CD4-positive, alpha-beta T cell treated with Interleukin-15 for 4 hours (primary cell): ENCODE measurements at places on chromosomes 6 and 20.

DNA sequence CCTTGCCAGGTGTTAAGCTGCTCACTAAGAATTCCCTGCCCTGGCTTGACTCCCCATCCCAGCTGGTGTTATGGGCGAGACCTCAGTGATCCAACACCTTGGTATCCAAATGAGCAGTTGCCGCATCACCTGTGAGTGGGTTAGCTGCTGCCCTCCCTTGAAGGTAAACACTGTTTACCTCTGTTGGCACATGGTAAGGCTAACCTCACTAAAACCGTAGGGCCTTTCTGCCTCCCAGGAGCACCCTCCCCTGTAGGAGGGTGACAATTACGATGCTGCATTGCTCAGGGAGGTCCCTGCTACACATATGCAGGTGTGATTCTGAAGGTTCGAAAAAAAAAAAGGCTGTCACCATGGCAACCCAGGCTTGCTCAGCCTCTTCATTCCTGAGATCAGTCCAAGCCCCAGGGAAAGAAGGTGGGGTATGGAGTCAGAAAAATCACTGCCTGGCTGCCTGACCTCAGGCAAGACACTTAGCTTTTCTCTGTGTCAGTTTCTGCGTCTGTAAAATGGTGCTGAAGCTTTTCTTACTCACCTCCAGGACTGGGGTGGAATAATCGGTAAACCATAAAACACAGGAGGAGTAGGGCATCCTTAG is 19.5 kb downstream of the PNPLA1 start:
- DNase-seq: no peak

DNA sequence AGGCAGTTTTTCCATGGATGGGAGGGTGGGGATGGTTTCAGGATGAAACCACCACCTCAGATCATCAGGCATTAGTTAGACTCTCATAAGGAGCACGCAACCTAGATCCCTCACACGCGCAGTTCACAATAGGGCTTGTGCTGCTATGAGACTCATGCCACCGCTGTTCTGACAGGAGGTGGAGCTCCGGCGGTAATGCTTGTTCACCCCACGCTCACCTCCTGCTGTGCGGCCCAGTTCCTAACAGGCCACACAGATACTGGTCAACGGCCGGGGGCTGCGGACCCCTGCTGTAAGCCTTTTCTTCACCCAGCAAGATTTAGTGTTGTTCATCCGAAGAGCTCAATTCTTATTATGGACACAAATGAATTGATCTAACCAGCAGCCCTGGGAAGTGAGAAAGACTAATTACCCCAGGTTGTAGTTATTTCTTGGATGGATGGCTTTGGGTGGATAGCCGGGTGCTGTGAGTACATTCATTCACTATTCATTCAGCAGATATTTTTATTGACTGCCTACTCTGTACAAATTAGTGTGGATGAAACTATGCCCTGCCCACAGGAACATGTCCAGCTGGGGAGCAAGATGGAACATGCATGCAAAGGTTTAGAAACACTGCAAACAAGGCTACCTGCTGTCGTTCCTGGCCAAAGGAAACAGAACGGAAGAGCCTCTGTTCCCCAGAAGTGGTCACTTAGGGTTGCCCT is 57.2 kb downstream of the RIOK1 start:
- DNase-seq: no peak

DNA sequence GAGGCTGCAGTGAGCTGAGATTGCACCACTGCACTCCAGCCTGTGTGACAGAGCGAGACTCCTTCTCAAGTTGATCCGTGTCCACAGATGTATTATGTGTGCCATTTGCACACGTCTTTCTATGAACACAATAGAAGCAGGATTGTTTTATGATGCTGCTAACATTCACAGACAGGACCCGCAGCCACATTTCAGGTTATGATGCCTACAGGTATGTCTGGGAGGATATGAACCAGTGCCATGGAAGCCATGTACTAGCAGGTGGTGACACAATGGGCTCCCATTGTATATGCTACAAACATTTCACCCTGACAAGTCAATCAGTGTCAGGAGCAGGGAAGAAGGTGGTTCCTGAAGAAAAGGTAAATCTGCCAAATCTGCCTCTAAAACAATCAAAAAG is 4.3 kb downstream of the TRAM2 start:
- no peak for DNase-seq

GRCh38 chr6:12749531-12750379 is 33.2 kb downstream of the PHACTR1 start:
- DNase-seq: no peak

DNA sequence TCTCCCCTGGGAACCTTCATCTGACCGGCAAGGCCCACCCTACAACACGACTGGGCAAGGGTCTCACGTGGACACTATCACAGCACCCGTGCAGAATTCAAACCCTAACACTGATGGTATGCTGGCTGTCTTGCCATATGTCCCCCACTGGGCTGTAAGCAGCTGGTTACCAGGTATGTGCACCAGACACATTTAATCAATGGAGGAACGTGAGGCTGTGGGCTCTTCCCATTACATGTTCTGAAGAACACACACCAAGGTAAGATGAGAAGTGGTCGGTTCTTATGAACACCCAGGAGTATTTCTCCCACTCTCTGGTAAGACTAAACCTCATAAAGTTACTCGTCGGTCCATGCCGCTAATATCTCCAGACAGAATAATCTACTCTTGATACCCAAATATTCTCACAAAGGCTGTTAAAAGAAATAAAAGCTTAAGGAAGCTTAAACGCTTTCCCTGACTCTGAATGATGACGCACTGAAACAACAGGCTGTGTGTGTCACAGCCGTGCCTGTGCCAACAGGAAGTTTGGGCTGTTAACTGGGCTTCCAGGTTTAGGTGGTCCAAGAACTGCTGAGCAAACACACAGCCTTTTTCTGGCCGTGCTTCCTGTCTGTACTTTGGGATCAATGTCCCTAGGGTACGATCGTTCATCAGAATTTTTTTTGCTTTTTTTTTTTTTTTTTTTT is 75.3 kb downstream of the SLC23A2 start:
- no peak for DNase-seq

GRCh38 chr20:62691487-62691886 is 17.1 kb upstream of the NTSR1 start:
- DNase-seq: no peak

DNA sequence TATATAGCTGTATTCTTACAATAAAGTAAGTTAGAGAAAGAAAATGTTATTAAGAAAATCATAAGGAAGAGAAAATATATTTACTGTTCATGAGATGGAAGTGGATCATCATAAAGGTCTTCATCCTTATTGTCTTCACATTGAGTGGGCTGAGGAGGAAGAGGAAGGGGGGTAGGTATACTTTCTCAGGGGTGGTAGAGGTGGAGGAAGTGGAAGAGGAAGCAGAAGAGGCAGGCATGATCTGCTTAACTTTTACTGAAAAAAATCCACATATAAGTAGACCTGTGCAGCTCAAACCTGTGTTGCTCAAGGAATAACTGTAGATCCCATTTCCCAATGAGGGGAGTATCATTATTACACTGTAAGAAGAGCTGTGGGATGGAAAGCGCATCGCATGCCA is 714.2 kb downstream of the KIF16B start:
- no peak for DNase-seq

- no peak for DNase-seq
Measured at GRCh38 chr20:16349523-16350260, 223.6 kb downstream of the KIF16B start.

DNA sequence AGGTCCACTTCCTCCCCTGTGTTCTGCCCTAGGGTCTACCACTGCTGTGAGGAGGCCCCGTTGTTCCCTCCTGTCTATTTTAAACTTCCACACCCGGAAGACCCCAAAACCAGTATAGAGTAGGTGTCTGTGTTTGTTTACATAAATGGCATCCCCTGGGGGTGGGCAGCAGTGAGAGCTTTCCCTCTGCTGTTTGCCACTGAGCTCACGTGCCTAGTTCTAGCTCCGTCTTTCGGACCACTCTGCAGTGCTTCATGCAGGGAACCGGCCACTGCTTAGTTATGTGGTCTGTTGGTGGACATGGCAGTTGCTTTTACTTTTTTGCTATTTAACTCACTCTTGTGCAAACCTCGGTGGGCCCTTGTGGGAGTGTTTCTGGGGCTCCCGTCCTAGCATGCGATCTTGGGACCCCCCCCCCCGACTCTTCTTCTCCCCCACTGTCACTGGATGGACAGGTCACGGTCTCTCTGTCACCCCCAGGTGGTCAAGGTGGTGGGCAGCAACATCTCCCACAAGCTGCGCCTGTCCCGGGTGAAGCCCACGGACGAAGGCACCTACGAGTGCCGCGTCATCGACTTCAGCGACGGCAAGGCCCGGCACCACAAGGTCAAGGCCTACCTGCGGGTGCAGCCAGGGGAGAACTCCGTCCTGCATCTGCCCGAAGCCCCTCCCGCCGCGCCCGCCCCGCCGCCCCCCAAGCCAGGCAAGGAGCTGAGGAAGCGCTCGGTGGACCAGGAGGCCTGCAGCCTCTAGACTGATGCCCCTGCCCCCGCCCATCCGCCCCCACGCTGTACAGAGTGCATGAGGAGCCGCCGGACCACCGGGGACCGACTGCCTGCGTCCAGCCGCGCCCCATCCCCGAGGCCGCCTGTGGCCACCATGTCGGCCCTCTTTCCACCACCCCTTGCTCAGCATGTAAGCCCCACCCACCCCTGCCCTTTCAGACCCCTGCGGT is 40.9 kb downstream of the VSTM2L start:
- no peak for DNase-seq

DNA sequence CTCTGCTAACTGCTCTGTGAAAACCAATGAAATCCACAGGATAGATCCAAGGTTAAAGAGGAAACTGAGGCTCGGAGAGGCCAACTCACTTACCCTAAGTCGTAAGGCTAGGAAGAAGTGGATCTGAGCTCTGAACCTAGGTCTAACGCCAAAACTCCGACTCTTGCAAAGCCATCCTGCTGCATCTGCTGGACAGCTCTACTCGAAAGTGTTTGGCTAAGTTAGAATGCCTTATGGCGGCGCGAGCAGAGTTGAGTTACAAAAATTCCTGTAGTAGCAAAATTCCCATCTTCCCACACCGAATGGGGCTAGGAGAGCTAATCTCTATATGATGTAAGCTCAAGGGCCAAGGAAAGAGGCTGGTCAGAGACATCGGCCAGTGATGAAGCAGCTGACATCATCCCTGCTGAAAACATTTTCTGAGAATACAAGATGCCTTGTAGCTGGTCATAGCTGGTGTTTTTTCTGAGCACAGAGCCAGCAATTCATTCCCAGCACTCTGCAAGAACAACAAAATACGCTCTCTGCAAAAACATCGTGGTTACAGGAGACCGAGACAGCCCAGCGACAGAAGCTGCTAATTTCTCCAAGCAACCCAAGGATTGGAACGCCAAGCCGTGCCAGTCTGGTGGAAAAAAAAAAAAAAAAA is 1.8 kb downstream of the SPATA2 start:
- DNase-seq: no peak

GRCh38 chr6:166627875-166628801 is 1.1 kb upstream of the RPS6KA2 start:
- DNase-seq: peak; percentile 45

- DNase-seq: no peak
Measured at GRCh38 chr20:40894237-40894630, 134.4 kb upstream of the TOP1 start.

GRCh38 chr20:57734754-57735153 is 24.9 kb upstream of the PMEPA1 start:
- DNase-seq: no peak

DNA sequence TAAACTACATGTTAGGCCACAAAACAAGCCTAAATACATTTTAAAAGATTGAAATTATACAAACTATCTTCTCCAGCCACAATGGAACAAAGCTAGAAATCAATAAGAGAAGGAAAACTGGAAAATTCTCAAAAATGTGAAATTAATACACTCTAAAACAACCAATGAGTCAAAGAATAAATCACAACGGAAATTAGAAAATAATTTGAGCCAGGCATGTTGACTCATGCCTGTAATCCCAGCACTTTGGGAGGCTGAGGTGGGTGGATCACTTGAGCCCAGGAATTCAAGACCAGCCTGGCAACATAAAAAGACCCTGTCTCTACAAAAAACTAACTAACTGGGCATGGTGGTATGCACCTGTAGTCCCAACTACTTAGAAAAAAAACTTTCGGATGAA is 6.3 kb upstream of the WFDC13 start:
- no peak for DNase-seq

- DNase-seq: no peak
Measured at GRCh38 chr6:107444277-107444676, 15.1 kb downstream of the PDSS2 start.

DNA sequence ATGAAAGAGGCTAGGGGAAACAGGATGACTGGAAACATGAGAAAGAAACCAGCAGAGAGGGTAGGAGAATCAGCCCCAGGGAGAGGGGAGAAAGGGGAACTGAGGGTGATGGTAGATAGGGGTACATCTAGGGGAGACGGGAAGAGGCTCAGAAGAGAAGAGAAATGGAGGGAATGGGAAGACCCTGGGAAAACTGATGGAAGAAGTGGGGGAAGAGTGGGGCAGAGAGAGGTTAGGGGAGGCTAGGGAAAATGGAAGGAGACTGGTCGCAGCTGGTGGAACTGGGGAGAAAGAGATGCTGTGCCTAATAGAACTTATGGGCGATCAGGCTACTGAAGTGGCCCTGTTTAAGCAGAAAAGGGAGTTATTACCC is 548 bp downstream of the PROCR start:
- DNase-seq: no peak

DNA sequence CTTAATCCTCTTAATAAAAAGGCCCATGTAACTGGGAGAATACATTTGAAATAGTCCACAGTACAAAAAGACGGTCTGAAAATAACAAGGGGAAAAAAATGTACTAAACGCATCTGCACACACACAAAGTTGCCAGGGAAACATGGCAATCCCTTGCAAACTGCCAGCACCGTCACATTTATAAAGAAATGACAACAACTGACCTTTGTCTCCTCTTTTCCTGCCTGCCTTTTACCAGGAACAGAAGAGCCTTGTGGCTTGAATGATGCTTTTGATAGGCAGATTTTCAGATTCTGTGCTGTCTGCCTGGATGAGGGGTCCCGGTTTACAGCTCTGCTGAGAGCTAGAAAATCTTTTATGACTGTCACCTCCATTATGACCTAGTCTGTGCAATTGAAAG is 308.6 kb upstream of the ZFP64 start:
- no peak for DNase-seq

GRCh38 chr6:162364488-162364887 is 363.1 kb downstream of the PRKN start:
- no peak for DNase-seq

DNA sequence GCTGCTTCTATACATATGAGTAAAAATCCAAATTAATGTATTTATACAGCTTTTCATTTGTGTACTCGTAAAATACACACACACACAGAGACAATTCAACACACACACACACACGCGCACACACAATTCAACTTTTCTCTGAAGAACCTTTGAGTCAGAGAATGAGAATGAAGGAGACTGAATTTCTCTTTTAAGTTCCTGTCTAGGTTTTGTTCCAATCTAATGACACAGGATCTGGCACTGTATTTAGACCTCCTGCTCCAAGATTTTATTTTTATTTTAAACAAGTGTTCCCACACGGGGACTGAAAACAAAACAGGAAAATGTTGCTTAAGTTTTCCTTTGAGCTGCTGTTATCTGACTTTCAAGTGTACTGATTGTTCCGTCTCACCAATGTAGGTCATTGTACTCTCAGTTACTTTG is 250.8 kb downstream of the LAMA2 start:
- no peak for DNase-seq
